ENCODE measurements at places on chromosomes 2 and 18.

DNA sequence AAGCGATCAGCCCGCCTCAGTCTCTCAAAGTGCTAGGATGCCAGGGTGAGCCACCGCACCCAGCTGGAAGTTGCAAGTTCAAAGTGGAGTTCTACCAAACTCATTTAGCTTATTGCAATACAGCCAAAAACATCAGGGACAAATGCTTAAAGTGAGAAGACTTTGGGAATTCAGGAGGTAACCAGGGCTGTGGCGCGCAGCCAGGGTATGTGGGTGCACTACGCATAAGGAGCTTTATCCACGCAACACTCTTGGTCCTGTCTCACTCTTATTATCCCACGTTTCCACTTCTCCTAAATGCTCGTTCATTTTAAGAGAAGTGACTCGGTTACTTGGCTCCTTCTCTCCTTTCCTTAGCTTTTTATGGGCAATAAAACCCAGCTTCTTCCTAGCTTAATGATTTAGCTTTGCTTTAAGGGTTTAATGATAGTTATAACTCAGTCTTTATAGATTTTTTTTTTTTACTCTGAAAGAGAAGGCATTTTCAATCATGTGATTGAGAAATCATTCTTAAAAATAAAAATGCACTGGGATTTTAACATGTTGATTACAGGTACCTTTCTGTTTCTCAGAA lies 199.8 kb downstream of the KCNE4 start:
- DNase-seq, result no peak

- no peak for DNase-seq
These were observed 93.7 kb upstream of the WDR75 start for GRCh38 chr2:189347540-189347939.

GRCh38 chr2:84297155-84297554 lies 161.9 kb downstream of the SUCLG1 start:
- no peak for DNase-seq

DNA sequence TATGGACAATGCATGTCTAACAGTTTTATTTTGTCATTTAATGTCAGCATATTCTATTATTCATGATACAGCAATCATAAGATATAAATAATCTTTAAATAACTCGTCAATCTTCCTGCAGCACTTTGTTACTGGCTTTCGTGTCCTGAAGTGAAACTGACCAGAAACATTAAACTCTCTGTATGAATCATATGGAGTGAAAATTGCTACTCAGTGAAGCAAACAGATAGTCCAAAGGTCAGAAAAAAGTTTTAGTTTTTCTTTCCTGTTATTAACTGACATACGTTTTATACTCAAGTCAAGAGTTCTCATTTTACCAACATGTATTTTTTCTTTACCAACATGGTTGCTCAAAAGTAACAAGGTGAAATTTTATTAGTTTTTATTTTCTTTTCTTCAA lies 106.8 kb upstream of the GALNT5 start:
- no peak for DNase-seq

DNA sequence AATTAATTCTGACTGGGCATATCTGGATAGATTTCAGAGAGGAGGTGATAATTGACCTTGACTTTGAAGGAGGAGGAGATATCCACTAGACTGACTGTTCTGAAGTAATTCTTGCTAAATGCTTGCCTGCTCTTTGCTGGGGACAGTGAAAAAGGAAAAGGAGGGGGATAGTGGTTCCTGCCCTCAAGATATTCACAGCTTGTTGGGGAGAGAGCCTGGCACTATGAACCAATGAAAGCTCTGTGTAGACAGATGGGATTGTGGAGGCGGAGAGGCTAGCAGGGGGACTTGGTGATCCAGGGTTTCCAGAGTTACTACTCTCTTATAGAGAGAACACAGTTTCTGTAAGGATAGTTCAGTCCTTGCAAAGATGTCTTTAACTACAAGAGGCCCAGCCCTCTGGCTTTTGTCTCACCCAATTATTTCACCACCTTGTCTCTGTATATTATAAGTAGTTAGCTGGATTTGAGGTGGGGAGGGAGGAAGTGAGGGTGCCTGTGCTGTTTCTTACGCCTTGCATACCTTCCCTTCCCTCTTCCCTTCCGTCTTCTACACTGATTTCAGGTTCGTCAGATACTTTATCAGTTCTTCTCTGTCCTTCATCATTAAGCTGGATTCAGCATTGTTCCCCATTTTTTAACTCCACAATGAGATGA lies 190.4 kb downstream of the PRKCE start:
- no peak for DNase-seq

DNA sequence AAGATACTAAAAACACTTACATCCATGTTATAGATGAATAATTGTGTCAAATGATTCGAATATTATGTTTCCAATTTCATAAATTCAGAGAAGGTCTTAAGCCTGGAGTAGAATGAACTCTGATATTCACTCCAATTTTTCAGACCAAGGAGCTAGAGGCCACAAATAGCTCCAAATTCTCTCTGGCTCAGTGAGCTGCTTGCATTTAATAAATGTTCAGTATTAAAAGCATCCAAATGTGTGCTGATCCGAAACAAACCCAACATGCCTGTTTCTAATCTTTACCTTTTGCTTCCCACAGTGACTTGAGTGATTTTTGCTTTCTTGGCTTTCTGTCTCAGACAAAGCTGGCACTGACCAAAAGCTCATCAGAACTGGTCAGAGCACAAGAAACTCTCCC lies 291.4 kb downstream of the CCDC85A start:
- DNase-seq, result no peak

- no peak for DNase-seq
These were observed 36.7 kb upstream of the SPTBN1 start for GRCh38 chr2:54419388-54419787.

DNA sequence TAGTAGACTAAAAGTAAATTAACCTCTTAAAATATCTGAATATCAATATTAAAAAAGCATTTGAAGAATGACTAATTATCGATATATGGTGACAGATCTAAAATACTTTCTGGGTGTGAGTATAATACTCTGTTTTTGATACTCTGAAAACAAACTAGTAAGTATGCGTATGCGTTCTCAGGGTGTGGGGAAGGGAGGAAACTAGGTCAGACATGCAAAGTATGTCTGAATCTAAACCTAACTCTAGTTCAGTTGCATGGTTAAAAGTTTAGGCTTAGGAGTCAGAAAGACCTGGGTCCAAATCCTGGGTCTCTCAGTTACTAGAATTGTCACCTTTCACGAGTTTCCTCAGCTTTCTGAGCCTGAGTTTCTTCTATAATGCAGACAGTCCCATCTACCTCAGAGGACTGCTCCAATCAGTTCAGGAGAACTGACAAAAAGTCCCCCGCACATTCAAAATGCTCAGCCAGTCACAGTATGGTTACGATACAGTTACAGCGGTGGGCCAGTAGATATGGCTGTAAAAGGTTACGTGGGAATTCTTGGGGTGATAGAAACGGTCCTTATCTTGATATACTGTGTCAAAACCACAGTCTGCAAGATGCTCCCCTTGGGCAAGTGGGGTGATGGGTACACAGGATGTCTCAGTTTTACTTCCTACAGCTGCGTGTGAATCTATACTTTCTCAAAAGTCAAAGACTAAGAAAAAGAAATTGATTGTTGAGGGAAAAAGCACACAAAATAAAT lies 29.2 kb downstream of the UNC50 start:
- DNase-seq, result no peak

- DNase-seq, result no peak
These were observed 156.1 kb downstream of the MSH2 start for GRCh38 chr2:47558768-47559684.

DNA sequence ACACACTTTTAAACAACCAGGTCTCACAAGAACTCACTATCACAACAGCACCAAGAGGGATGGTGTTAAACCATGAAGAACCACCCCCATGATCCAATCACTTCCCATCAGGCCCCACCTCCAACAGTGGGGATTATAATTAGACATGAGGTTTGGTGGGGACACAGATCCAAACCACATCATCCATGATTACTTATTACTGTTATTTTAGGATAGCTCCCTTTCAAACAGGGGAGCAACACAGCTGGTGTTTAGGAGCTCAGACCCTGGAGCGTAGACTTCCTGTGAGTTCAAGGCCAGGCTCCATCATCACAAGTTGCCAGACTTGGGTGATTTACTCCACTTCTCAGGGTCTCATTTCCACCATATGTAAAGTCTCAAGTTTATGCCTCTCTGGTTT lies 382.7 kb downstream of the HRH4 start:
- DNase-seq, result no peak

- DNase-seq, result no peak
These were observed 310.8 kb downstream of the ERBB4 start for GRCh38 chr2:212227755-212228154.

DNA sequence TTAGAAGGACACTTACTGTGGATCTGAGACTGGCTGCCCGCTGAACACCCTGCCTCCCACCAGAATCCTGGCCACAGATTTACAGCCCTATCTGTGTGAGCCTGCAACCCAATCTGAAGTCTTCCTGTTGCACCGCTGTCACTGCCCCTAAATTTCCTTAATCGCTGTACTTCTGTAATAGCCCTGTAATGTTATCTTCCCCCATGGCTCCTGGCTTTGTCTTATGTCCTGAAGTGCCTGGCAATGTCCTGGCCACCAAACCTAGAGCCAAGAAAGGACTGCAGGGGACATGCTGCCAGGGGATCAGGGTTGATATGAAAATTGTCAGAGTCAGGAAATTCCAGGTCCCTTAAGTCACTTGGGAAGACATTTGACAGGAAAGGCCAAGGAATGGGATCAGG lies 52.7 kb downstream of the FHOD3 start:
- DNase-seq, result no peak

- DNase-seq, result no peak
These were observed 15.8 kb downstream of the SNED1 start for GRCh38 chr2:241014224-241014623.

DNA sequence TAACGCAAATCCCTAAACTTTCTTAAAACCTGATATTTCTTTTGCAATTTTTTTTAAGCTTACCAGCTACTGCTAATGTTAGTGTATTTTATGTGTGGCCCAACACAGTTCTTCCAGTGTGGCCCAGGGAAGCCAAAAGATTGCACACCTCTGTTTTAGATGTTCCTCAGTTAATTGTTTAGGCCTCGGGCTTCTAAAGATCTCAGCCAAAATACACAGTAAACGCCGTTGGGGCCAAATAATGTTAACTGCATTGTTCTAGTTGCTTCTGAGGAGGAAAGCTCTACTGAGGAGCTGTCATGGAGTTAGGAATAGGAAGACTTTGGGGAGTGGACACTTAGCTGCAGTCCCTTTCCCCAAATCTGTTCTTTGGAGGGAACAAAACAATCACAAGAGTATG lies 2.0 kb downstream of the HSPE1 start:
- DNase-seq, result no peak

GRCh38 chr2:206824993-206825392 lies 59.6 kb downstream of the FASTKD2 start:
- no peak for DNase-seq

- no peak for DNase-seq
These were observed 479 bp downstream of the RNMT start for GRCh38 chr18:13726972-13727331.

DNA sequence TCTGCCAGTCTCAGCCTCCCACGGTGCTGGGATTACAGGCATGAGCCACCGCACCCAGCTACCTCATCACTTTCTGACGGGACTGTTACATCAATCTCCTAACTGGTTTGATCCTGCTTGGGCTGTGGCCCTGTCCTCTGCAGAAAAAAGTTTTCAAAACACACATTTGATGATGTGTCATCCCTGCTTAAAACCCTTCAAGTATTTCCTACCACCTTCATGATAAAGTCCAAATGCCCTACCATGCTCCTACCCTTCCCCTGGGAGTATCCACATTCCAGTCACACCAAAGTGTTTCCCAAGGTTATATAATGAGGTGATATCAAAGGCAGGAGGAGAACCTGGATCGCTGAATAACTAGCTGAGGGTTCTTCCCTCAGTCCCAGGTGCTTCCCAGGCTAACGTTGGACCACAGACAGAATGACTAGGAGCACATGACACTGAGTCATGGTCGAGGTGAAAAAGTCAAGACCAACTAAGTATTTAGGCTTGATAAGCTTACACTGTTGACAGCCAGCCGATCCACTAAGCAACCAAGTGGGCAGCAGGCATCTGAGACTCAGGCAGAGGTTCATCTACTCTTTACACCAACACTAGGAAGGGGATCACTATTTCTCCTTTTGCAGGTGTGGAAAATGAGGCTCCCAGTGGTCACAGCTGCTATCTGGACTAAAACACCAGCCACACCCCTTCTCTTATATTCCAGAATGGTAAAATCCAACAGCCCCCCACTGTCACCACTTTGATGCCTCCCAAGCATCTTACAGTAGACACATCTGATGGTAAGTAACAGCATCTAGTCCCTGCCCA lies 31.8 kb downstream of the CYRIA start:
- DNase-seq, result no peak

DNA sequence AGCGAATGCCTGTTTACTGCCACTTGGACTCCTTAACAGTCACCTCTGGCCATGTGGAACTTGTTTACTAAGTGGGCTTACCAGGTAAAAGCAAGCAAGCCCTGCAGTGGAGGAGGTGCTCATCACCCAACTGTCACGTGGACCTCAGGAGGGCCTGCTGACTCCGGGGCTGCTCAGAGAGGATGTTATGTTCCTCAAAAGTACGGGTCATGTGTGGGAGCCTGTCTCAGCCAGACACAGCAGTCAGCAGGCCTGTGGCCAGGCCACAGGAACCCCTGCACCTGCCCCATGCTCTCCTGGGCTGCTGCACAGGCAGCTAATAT lies 36.2 kb downstream of the AMER3 start:
- DNase-seq, result no peak

- DNase-seq, result no peak
These were observed 9.4 kb upstream of the GPR55 start for GRCh38 chr2:230934231-230935129.

DNA sequence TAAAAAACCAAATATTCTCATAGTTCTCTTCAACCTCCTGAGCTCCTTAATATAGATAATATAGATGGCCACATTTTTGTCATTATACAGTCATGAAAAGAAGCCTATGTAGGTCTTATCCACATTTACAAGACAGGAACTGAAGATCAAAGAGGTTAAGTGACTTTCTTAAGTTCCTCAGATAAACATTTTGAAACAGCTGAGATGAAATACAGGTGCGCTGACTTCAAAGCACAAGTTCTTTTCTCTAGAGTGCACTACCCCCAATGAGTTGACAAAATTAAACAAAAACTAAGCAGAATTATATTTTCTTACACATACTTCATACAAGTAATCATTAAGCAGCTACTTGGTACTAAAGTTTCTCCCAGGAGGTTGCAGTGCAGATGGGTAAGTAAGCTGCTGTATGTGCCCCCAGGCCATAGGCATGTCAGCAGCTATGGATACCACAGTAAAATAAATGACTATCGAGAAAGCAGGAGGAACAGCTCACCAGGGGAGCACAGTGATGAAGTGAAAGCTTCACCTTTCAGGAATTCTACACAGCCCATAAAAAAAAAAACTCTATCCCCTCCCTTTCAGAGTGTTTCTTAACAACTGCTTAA lies 199.8 kb downstream of the DPP10 start:
- DNase-seq, result no peak

GRCh38 chr2:124975648-124976047 lies 950.6 kb downstream of the CNTNAP5 start:
- no peak for DNase-seq

Data from stimulated activated CD4-positive, alpha-beta T cell treated with anti-CD3 and anti-CD28 coated beads, Interleukin-15, amount 100 ng/mL, for 1 hour (primary cell).